ENCODE measurements at places on chromosomes 12 and 14.
A peak's percentile ranks its signal among the peaks of the same experiment; 100 is the strongest.

GRCh38 chr14:100906420-100906819 lies 2.9 kb upstream of the RTL1 start:
- DNase-seq: no peak

- no peak for DNase-seq
Measured at GRCh38 chr12:131082290-131083194, 128.8 kb downstream of the ADGRD1 start.

GRCh38 chr12:79388011-79388410 lies 302.8 kb downstream of the PAWR start:
- DNase-seq: no peak

DNA sequence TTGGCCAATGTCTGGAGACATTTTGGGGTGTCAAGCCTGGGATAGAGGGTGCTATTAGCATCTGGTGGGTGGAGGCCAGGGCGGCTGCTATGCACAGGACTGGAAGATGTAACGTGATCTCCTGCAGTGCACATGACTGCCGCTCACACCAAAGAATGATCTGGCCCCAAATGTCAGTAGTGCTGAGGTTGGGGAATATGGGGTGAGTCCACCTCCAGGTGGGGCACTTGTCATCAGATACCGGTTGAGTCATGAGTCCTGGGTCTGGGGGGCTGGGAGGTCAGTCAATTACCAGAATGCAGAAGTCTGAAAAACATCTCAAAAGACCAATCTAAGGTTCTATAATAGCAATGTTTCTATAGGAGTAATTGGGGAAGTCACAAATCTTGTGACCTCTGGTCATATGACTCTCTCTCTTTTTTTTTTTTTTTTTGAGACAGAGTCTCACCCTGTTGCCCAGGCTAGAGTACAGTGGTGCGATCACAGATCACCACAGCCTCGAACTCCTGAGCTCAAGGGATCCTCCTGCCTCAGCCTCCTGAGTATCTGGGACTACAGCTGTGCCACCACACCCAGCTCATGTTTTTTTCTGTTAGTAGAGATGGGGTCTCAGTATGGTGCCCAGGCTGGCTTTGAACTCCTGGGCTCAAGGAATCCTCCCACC lies 6.0 kb upstream of the SDSL start:
- DNase-seq: peak; percentile 28

DNA sequence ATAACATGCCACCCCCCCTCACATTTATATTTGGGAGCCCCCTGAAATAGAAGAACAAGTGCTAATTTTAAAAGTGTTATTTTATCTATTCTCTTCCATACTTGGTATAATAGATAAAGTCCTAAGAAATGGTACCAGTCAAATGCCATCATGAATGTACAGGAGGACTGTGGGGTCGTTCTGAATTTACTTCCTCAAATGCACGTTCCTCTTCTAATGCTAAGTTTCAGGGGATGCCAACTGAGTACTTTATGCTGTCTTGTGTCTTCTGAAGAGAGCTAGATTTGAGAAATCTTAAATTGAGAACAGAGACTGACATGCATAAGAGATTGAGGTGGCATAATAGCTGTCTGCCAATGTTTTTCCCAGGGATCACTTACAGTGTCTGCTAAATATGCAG lies 59.0 kb downstream of the CFAP54 start:
- DNase-seq: no peak

GRCh38 chr14:55756078-55756477 lies 176.1 kb downstream of the KTN1 start:
- no peak for DNase-seq
